A549 treated with CpdA at 1 μM for 4 hours (cell line): ENCODE measurements at places on chromosomes 1 and 21. TPM values are rescaled to one million over a fixed set of nuclear protein-coding genes. Genes with fewer than 3 reads are reported as not detected.

Gene HNRNPCL1
- total RNA-seq: not detected in 5 replicates

Gene C8B
- total RNA-seq: not detected in 5 replicates

Gene SLFNL1
- 0.03 TPM in 1 of 5 replicates, not detected in the others for total RNA-seq

Gene ANKRD45
- 0.15 TPM in 2 of 5 replicates, not detected in the others for total RNA-seq

Gene ASCL5
- total RNA-seq: 0.08 to 0.27 TPM (median 0.09 TPM) in 4 of 5 replicates, not detected in the other

Gene CLSTN1
- 61.4 to 73.9 TPM (median 65.5 TPM) in 5 replicates for total RNA-seq

Gene AMPD1
- total RNA-seq: not detected in 5 replicates

Gene ST3GAL3
- 1.7 to 2.9 TPM (median 2.4 TPM) in 5 replicates for total RNA-seq

Gene CCDC181
- 0.09 to 0.24 TPM (median 0.17 TPM) in 4 of 5 replicates, not detected in the other for total RNA-seq

Gene KCNJ9
- total RNA-seq: 0.06 TPM in 1 of 5 replicates, not detected in the others

Gene ZFP69B
- total RNA-seq: 1.6 to 2.1 TPM (median 1.7 TPM) in 5 replicates

Gene CNIH3
- 0.24 to 0.59 TPM (median 0.37 TPM) in 5 replicates for total RNA-seq

Gene TRIM58
- total RNA-seq: not detected in 5 replicates

Gene VANGL2
- total RNA-seq: 0.84 to 1.4 TPM (median 1.1 TPM) in 5 replicates

Gene LRRIQ3
- 0.81 to 1.1 TPM (median 0.94 TPM) in 5 replicates for total RNA-seq

Gene KCNA2
- 0.01 to 0.05 TPM (median 0.03 TPM) in 3 of 5 replicates, not detected in the others for total RNA-seq
